ENCODE measurements at places on chromosomes 11 and 22.

GRCh38 chr22:41830174-41830573 is 2.7 kb upstream of the SREBF2 start:
- no peak for DNase-seq

- DNase-seq: no peak
Measured at GRCh38 chr11:93073508-93074280, 104.2 kb downstream of the MTNR1B start.

GRCh38 chr11:22194306-22194705 is 1.4 kb downstream of the ANO5 start:
- DNase-seq: no peak

DNA sequence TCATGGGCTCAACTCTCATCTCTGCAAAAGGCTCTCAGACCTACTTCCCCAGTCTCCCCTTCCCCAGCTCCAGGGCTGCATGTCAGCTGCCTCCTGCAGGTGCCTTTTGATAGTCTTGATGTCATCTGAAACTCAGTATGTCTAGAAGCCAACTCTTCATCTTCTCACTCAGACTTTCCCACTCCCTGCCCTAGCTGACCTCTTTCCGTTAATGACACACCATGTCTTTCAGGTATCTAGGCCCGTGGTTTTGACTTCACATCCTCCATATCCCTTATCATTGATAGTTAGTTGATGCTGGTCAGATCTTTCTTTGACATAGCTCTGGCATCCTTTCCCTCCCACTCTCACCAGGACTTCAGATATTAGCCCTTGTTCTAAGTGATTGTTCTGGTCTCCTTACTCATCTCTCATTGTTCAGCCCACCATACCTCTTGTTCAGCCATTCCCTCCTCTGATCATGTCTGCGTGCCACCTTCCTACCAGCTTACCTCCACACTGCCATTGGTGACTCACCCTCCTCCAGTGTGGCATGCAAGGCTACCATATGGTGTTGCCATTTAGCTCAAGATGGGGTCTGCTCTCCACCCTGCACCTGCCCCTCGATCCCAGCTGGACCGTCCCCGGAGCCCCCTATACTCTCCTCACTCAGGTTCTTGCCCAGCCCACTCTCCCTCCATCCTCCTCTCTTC is 18.4 kb downstream of the TTC12 start:
- no peak for DNase-seq

DNA sequence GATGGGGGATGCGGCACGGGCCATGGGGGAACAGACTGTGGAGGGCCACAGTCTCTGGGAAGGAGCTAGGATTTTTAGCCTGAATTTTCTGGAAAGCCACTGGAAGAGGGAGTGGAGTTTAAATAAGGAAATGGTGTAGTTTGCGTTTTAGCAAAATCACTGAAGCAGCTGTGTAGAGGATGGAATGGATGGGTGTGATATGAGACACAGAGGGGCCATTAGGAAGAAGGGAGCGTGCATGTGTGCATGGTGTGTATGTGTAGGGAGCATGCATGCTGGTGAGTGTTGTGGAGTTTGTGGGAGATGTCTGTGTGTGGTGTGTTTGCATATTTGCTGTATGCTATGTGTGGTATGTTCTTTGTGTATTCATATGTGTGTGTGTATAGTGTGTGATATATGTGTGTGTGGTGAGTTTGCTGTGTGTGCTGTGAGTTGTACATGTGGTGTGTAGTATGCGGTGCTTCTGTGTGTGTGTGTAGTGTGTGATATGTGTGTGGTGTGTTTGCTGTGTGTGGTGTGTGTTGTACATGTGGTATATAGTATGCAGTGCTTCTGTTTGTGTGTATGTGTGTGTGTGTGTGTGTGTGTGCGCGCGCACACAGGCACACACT is 67.6 kb downstream of the FBXO7 start:
- DNase-seq: no peak

DNA sequence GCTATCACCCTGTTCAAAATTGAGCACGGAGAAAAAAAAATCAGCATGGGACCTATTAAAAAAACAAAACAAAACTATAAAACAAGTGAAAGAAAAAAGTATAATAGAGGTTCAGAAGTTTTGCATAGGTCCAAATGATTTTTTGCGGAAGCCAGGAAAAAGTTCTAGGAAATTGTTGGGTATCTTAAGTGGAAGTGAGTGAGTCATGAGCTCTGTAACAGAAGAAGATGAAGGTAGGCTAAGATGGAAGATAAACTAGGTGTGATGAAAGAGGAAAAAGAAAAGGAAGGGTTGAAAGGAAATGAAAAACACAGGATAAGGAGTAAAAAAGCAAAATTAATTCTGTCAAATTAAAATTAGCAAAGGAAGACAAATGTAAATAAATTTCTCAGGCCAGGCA is 27.8 kb downstream of the SDHD start:
- no peak for DNase-seq

DNA sequence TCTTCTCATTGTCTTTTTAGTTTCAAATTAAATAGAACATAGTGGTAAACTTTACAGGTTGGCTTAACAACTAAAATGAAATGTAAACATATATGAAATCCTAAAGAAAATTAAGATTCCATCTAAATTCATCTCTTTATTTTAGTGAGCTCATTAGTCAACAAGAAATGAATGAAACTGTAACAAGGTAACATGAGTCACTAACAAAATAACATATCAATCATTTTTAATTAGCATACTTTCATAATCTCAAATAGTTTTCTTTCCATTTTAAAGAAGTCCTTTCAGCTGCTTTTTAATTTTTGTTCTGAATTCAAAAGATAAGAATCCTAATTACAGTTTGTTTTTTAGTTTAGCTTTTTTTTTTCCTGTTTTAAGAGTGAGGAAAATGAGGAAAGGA is 688.6 kb upstream of the TENM4 start:
- DNase-seq: no peak

DNA sequence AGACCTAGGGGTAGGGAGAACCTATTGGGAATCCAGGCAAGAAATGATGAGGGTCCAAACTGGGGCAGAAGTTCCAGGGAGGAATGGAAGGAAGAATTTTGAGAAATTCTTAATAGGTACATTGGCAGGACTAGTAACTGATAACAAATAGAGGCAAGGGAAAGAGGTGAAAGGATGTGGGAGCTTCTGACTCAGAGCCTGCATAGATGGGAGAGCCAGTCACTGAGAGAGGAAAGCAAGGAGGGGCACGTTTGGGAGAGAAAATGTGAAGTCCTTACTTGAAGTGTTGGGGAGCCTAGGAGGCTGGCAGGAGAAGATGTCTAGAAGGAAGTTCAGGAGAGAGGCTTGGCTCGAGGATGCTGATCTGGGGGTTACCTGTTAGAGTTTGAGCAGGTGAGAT is 104.6 kb upstream of the NCAM1 start:
- no peak for DNase-seq

DNA sequence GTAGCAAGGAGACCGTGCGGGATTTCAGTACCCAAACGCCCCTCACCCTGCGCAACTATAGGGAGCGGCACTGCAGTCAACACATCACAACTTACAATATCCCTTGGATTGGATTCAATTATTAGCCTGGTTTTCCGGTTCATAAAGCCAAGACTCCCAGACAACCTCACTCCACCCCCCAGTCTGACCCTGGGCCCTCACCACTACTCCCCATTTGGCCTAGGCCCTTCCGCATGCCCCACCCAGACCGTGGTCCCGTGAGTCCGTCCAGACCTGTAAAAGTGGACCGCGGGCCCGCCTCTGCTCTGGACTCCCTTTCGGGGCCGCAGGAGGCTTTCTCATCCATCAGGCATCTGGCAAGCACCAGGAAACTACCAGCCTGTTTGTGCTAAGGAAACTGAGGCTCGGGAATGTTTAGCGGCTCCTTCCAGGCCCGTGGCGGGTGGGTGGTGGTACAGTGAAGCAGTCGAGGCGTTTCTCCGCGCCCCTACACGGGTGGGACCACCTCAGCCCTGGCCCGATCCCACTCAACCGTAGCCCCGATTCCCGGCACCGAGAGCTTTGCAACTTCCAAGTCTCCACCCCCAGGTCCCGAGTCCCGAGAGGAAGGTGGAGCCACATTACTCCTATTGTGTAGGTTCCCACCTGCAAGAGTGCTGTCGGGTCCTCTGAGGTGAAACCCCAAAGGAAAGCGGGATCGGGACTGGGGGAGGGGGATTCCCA is 679 bp upstream of the DPP3 start:
- no peak for DNase-seq

DNA sequence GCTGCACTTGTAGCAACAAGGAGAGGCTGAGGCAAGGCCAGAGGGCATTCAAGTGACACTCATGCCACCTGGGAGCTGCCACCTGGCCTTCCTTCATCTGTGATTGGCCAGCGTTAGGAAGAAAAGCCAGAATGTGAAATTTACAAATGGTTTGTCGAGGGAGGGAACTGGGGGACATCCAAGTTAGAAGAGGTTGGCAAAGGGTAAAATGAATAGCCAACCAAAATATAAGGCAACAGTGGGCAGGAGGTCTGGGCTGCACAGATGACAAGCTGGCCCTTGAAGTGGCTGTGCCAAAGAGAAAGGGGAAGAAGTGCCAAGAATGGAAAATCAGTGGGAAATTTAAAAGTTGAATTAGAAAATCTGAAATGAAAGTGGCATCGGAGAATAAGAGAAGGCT is 221.4 kb downstream of the C11orf91 start:
- DNase-seq: no peak

- DNase-seq: no peak
Measured at GRCh38 chr11:34345991-34346480, 11.8 kb downstream of the ABTB2 start.

GRCh38 chr11:43992834-43993637 is 50.6 kb downstream of the C11orf96 start:
- no peak for DNase-seq

GRCh38 chr11:7251487-7251835 is 243 bp upstream of the SYT9 start:
- no peak for DNase-seq

- no peak for DNase-seq
Measured at GRCh38 chr11:43988040-43988817, 45.8 kb downstream of the C11orf96 start.

DNA sequence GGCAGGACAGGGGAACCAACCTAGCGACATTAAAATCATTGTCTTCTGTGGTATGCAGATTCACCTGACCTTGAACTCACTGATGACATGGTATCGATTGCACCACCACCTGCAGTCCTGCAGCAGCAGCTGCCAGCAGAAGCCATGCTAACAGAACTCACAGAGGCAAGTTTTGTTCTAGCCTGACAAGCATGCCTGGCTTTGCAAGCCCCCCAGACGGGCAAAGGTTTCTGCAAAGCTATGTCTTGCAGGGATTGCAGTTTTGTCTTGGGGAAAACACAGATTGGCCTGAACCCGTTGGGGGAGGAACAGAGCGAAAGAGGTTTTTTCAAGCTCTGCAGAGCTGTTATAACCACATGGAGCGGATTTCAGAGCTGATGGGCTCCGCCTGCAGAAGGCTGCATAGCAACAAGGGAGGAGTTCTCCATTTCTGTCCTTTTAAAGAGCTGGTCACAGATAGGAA is 221.0 kb downstream of the HIPK3 start:
- DNase-seq: no peak

GRCh38 chr11:7417328-7417727 is 68.0 kb upstream of the OLFML1 start:
- DNase-seq: no peak

DNA sequence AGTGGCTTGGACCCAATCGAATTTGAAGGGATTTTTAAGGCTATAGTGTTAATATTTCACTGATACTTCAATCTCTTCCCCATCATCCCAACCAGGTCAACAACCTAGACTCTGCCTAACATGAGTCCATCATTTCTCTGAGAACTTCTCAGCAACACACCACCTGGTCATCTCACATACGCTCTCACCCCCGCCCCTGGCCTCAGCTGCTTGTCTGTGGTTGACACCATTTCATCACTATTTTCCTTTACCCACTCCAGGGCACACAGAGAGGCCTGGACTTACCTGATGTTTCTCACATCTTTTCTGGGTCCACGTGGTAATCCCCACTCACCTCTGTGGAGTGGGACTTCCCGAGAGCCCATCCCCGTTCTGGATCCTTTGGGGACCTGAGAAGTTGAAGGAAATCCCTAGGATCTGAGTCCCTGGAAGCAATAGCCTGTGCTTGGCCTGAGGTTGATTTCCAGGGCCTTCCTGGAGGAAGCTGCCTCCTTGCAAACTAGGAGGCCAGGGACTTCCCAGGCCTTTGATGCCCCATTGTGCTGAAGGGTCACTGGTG is 3.2 kb downstream of the P2RX3 start:
- no peak for DNase-seq

DNA sequence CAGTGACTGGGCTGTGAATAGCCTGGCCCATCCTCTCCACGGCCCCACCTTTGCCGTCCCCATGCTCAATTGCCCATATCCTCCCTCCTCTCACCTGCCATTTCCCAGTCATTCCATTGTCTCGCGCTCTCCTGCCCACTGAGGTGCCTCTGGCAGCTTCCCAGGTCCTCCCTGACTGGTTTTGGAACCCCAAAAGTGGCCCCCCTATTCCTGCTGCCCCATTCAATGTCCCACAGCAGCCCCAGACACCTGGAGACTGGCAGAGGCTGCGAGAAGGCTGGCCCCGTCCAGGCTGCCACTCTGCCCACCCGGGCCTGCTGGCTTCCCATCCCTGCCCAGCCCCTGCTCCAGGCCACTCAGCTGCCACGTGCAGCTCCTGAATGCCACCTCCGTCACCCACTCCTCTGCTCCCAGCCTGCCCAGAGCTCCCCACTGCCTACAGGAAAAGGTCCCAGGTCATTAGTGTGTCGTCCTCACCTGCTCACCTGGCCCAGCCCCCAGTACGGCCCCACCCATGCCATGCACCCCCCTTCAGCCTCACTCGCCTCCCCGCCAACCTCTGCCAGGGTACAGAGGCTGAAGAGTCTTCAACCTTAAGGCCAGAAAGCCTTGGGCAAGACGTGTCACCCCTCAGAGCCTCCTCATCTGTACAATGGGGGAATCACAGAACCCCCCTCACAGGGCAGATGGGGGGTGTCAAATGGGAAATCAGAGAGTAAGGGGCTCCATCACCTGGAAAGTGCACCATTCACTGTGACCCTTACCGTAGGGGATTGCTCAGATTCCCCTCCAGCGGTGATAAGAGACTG is 37.5 kb downstream of the KCNJ4 start:
- no peak for DNase-seq

DNA sequence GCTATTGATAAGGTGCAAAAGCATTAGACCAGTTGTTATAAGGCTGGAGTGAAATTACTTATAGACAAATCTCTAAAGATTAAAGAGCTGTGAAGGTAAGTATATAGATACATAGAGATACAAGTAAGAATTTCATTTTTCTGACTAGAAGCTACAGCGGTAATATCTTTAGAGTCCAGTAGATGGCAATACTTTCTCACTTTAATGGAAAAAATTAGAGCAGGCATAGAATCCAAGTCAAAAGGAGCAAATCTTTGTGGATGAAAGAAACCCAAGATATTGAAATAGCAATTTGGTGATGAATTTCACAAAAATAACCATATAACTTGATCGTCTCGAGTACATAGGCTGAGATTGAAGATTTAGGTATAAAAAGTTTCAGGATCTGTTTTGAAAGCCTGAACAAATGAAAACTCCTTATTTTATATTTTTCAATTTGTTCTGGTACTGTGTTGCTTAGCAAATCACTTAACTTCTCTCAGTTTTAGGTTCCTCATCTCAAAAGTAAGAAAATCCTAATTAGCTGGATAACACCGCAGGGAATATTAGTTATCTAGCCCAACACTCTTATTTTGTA is 81.9 kb downstream of the UVRAG start:
- peak; percentile 34 for DNase-seq

Measured in KG1 (cell line).